ENCODE measurements at places on chromosomes 3 and 15.

GRCh38 chr15:93180656-93181055 is 91.6 kb upstream of the RGMA start:
- DNase-seq: no peak

- DNase-seq: no peak
Measured at GRCh38 chr15:57671636-57672035, 34.9 kb upstream of the POLR2M start.

DNA sequence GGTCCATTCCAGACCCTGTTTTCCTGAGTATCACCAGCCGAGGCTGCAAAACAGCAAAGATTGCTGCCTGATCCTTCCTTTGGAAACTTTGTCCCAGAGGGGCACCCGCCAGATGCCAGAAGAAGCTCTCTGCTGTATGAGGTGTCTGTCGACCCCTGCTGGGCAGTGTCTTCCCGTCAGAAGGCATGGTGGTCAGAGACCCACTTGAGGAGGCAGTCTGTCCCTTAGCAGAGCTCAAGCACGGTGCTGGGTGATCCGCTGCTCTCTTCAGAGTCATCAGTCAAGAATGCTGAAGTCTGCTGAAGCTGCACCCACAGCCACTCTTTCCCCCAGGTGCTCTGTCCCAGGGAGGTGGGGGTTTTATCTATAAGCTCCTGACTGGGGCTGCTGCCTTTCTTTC is 1121.2 kb downstream of the NSUN3 start:
- DNase-seq: no peak

- no peak for DNase-seq
Measured at GRCh38 chr3:195151866-195152541, 119.0 kb downstream of the XXYLT1 start.

DNA sequence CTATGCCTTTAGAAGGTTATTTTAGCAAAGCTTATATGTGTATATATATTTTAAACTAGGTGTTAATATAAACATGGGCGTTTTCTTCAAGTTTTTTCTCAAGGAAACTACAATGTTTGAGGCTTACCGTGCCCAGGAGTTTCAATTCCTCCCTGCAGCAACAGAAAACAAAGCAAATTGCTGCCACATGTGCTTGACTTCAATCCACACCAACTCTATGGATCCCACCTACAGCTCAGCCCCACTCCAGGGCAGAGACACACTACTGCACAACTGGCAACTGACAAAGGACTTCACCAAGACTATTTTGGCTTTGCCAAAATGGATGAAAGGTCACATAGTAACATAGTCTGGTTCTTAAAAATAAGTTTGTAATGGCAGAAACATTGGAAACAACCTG is 346.6 kb downstream of the ERC2 start:
- no peak for DNase-seq

DNA sequence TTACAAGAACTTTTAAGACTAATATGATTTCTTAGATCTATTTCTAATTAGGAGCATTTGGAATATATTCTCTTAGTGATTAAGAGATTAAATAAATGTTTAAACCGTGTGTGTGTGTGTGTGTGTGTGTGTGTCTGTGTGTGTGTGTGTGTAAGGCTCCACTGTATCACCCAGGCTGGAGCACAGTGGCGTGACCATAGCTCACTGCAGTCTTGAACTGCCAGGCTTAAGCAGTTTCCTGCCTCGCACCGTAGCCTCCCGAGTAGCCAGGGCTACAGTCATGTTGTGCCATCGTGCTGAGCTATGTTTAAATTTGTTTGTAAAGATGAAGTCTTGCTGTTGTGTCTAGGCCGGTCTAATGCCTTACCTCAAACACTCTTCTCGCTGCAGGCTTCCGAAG is 109.4 kb downstream of the KLHL25 start:
- no peak for DNase-seq

DNA sequence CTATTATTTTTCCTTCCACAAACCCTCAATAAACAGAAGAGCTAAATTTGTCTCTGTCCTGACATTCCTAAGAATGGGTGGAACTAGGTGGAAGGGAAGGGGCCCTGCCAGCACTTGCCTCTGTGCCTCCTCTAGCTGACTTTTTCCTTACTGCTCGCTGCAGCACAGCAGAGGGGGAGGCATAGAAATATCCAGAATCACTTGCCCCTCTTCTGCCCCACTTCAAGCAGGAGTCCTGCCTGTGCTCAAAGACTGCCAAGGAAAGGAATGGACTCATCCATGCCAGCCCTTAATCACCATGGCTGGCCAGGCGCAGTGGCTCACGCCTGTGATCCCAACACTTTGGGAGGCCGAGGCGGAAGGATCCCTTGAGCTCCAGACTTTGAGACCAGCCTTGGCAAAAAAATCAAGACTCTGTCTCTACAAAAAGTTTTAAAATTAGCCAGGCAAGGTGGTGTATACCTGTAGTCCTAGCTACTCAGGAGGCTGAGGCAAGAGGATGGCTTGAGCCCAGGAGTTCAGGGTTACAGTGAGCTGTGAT is 51.8 kb downstream of the ADCY5 start:
- no peak for DNase-seq

GRCh38 chr15:31293655-31294054 is 33.0 kb upstream of the KLF13 start:
- no peak for DNase-seq

DNA sequence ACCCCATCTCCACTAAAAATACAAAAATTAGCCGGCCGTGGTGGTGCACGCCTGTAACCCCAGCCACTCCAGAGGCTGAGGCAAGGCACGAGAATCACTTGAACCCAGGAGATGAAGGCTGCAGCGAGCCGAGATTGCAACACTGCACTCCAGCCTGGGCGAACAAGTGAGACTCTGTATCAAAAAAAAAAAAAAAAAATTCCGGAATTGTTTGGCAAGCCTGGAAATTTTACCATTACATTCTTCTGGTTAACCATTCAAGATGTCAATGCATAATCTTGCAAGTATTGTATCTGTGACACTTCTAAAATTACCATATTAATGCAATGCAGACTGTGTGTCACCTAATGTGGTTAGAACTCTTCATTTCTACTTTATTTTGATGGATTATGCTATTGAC is 67.0 kb downstream of the CSNK1G1 start:
- no peak for DNase-seq

DNA sequence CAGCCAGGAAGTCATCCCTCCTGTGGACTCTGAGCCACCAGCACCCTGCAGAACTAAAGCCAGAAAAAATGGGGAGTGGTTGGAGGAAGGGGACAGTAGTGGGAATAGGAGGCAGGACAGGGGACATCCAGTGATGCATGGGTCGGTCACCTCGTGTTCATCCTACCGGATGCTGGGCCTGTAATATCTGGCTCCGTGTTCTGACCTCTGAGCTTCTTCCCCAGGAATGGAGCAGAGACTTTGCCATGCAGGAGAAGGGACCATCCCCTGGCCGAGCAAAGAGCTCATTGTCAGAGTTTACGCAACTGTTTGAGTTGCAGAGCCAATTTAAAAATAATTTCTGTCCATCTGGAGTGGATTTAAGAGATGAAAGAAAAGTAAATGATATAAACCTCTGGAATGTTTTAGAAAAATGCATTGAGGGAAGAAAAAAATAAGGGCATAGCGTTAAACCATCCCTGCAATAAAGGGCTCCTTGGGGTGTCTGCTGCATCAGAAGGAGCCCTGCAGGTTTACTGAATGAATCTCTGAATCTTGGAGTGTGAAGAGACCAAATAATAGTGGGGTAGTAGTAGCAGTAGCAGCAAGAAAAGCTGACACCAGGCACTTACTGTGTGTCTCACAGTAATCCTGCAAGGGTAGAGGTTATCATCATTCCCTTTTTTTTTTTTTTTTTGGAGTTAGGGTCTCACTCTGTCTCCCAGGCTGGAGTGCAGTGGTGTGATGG is 70.9 kb downstream of the AAGAB start:
- DNase-seq: no peak

DNA sequence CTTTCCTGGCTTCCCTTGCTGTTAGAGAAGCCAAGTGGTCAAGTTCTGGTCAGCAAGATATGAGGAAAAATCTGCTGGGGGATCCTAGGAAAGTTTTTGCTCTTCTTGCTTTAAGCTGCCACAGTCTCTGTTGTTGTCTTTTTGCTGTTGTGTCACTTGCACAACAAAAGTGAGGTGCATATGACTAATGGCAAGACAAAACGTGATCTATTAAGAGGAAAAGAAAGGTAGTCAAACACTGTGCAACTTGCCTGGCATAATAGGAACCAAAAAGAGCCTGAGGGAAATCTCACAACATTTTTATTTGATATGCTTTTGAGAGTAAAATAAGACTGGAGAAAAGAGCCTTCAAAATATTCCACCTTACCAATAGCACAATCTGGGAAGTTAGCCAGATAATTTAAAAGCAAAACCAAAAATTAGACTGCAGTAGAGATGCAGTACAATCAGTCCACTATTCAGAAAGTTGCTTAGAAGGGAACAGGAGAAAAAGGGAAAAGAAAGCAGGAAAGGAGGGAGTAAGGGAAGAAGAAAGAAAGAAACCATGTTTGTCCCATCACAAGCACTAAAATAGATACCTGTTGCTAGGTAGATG is 110.0 kb upstream of the SLC4A7 start:
- no peak for DNase-seq

- no peak for DNase-seq
Measured at GRCh38 chr15:62844564-62845240, 197.8 kb upstream of the TPM1 start.

DNA sequence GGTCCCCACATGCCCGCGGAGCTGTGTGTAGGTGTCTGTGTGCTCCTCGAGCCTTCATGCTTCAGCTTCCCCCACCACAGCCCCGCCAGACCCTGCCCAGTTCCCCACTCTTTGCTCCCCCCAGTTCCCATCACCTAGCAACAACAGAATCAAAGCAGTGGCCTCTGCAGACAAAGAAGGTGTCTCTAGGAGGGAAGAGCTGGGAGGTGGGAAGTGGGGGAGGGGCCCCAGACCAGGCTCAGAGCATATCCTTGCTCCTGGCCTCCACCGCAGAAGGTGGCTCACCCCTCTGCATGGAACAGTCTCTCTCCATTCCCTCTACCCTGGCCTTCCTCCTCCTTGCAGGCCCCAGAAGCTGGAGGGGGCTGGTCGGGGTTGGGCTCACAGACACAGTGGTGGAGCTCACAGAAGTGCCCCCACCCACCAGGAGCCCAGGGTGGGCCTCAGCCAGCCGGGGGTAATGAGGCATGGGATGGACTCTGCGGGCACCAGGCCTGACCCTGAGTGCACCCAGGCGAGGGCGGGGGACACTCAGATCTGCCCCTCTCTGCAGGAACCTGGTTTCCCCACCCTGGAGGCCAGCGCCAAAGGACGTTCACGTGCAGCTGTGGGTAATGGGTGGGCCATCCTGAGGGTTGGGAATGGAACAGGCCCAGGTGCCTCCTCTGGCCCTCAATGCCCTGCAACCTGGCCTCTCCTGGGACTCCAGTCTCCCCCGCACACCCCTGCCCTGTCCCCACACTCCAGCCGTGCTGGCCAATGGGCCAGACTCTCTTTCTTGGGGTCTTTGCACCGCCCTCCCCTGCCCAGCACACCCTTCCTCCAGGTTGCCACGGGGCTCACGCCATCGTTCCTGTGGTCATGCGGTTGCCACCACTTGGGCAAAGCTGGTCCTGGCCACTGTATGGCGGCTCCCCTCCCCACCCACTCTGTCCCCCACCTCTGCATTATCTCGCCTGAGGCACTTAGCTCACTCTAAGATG is 53.4 kb downstream of the TPRA1 start:
- DNase-seq: no peak

DNA sequence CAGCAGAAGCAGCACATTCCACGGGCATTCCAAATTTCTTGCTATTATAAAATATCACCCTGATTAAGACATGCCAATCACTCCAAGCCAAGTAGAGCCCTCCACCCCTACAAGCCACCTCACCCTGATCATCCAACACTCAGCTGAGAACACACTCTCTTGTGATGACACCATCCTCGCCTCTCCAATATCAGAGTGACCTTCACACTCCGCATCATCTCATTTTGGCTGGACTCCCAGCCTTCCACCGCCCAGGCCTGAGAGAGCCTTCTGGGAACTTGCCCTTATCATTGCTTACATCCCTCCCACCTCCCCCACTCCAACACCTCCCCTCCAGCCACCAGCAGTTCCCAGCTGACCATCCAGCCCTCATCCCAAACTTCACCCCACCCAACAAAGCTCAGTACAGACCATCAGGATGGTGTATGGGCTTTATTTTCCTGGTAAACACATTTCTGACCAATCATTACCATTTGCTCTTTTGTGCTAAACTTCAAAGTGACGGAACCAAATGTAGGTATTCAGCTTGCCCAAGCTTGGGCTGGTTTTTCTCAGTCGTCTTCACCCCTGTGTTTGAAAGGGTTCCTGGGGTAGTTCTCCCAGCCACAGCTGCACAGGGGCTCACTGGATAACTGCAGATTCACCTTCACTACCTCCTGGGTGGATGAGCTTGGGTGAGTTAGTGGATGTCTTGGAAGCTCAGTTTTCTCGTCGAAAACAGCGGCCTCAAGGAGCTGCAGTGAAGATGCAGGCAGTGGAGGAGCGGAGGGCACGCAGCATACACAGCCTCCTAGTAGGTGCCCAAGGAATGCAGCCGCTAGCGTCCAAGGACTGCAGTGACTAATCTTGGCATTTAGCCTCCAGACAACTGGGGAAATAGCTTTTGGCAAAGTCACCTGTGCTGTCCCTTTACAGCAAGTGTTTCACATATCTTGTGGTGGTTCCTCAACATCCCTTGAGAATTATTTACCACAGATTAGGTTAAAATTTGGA is 115.1 kb downstream of the LIPC start:
- DNase-seq: no peak

- DNase-seq: no peak
Measured at GRCh38 chr15:58284293-58284692, 146.1 kb downstream of the AQP9 start.

DNA sequence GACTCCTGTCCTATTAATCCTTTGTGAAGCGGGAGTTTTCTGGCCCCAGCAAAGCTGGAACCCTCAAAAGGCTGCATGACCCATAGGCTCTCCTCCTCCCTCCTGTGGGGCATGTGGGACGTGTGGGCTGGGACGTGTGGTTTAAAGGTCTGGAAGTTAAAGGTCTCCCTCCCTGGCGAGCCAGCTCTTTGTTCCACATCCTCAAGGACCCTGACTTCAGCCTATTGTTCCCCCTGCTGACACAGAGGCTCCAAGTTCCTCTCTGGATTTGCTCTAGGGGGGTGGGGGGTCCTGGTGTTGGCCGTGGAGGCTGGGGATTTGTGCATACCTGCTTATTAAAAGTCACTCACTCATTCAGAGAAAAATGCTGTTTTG is 44.2 kb downstream of the SMAD6 start:
- DNase-seq: no peak
